ENCODE measurements at places on chromosomes 7 and 10.

GRCh38 chr7:110854651-110855050 lies 236.3 kb upstream of the LRRN3 start:
- DNase-seq, result no peak

DNA sequence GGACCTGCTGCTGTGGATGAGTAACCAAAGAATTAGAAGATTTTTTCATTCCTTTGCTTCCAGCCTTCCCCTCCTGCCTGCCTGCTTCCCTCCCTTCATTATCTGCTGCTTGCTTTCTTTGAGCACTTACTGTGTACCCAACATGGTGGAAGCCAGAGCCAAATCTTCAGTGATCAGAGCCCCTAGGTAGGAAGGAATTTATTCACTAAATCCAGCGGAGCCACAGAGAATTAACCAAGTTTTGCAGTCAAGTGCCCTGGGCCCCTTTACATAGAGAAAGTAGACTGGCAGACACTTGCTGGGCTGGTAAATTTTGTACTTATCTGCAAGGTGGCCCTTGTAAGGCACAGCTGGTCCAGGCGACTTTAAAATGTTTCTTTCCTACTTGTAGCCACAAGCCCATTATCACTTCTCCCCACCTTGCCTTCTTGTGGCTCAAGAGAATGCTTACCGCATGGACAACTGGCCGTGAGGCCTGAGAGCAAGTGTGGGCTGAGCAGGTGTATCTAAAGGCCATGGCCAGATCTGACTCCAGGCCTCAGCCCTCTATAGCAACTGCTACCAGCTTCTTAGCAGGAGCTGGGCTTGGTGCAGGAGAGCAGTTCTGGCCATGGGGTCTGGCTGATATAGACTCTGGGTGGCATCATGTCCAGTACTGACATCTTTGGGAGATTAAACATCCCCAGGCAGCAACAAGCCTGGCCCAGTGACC lies 11.1 kb downstream of the UNC5B start:
- DNase-seq, result peak; percentile 6

DNA sequence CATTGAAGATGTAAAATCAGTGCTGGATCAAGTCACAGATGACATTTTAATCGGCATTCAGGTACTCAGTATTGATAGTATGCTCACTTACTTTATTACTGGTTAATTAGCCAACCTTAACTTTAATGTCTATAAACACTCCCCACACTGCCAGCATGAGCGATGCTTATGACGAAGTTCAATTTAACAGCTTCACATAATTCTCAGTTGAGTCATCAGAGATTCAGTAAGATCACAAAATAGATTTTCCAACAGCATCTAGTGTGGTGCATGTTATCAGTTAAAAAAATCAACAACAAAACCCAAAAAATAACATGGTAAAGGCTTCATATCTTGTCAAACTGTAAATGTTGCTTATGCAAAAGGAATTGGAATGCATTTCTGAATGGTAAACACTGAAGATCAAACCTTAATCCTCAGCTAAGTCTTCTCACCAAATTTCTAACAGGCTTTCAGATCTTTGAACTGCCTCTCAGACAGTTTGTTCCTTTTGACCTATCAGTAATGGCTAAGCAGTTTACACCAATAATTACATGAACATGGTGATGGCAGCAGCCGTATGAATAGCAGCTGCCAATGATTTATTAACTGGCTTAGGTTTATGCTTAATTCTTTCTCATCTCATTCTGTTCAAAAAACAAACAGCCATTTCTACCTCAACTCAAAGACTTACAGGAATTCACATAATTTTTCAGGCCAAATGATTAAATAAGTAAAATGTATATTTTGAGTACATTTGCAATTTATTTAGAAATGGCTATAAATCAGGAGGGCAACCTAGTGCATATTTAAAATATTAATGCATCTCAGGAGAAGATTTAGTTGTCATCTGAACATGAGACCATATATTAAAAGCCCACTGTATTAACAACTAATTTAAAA lies 98.5 kb downstream of the CABCOCO1 start:
- DNase-seq, result no peak

DNA sequence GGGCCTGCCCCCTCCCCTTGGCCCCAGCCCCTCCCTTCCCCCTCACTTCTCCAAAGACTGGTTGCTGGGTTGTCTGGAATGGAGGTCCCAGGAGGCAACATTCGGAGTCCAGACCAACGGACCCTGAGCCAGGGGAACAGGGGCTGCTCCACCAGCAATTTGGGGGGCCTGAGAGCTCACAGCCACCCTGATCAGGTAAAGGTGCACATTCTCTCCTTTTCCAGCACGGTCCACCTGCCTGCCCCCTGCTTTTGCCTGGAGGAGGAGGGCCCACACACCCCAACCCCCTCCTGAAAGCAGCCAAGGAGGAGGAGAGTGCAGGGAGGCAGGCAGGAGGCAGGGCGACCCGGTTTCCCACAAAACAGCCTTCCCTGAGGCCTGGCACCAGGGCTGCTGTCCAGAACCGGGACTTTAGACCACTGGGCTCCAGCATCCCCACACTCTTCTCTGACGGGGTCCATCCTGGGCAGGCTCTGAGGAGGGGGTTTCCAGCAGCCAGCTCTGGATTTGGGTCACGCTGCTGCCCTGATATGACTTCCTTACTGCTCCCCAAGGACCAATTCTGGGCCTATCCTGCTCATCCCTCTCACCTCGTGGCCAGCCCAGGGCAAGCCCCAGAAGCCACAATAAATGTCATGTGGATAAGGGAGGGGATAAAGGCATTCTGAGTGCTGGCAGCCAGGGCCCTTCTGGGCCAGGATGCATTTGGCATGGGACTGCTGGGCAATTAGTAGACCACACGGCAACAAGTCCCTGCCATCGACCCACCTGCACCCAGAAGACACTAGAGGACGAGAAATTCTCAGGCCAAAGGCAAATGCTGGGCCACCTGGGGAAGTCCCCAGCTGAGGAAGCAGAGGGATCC lies 1.1 kb upstream of the CAMK2B start:
- DNase-seq, result no peak

GRCh38 chr10:98361131-98362025 lies 53.6 kb downstream of the PYROXD2 start:
- DNase-seq, result peak; percentile 74

DNA sequence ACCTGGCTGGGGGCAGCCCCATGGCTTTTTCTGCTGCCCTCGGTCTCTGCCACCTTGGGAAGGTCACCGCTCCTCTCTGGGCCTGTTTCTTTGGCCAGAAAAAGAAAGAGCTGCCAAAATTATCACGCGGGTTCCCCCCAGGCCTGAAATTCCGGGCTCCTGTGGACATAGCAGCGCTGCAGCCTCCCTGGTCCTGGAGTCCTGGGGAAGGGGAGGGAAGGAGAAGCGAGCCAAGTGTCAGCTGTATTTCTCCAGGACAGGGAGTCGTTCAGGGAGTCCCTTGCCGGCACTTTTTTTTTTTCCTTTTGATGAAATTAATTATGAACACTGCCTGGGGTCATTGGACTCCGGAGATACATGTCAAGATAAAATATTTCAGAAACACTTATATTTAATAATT lies 152.3 kb upstream of the GPR26 start:
- no peak for DNase-seq

GRCh38 chr7:6273380-6273837 lies 985 bp upstream of the CYTH3 start:
- DNase-seq, result no peak

DNA sequence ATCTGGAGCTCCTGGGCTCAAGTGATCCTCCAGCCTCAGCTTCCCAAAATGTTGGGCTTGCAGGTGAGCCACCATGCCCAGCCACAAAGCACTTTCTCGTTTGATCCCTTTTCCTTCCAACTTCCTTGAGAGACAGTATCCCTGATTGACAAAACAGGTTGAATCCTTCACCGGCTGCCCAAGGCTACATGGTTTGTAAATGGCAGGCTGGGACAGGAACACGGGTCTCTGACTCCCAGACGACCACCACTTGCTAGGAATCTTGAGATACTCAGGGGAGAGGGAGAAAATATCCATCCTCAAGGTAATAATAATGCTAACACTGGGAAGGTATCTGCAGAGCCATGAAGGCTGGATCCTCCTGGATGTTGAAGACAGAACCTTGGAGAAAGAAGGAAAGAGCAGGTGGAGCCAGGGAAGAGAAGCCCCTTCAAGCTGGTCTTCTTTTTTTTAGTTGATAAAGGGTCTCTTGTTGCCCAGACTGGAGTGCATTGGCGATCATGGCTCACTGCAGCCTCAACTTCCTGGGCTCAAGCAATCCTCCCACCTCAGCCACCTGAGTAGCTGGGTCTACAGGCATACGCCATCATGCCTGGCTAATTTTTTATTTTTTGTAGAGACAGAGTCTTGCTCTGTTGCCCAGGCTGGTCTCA lies 19.8 kb downstream of the MMRN2 start:
- DNase-seq, result no peak

GRCh38 chr10:131143425-131144165 lies 167.9 kb downstream of the TCERG1L start:
- no peak for DNase-seq

- no peak for DNase-seq
These were observed 358.4 kb downstream of the KCNMA1 start for GRCh38 chr10:77279207-77279606.

DNA sequence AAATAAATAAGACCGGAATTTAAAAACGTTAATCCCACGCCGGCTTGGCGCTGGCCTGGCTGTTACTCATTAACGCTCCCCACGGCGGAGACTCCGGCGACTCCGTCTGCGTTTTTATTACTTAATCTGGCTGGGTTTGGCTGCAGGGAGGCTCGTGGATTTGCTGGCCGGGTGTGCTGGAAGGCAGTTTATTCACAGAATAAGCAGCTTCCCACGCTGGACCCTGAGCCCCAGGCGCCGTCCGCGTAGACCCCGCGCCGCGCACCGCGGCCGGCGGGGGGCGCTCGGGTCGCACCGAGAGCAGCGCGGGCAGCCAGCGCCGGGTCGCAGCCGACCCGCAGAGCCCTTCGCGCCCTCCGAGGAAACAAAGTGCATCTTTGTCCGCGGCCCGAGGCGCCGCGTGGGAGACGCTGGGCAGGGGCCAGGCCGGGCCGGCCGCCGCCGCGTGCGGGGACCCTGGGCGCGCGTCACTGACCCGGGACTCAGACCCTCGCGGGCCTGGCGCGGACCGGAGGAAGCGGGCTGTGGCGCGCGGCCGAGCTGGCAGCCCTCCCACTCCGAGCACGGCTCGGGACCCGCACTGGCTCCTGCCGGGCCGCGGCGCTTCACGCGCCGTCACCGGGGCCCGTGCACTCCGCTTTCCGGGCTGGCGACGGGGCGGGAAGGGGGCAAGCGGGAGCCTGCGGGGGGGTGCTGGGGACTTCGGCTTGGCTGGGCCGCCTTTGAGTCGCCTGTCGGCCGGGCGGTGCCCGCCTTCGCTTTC lies 587 bp upstream of the GRK5 start:
- DNase-seq, result peak; percentile 84

GRCh38 chr7:23276376-23276775 lies 22.8 kb upstream of the MALSU1 start:
- DNase-seq, result no peak

DNA sequence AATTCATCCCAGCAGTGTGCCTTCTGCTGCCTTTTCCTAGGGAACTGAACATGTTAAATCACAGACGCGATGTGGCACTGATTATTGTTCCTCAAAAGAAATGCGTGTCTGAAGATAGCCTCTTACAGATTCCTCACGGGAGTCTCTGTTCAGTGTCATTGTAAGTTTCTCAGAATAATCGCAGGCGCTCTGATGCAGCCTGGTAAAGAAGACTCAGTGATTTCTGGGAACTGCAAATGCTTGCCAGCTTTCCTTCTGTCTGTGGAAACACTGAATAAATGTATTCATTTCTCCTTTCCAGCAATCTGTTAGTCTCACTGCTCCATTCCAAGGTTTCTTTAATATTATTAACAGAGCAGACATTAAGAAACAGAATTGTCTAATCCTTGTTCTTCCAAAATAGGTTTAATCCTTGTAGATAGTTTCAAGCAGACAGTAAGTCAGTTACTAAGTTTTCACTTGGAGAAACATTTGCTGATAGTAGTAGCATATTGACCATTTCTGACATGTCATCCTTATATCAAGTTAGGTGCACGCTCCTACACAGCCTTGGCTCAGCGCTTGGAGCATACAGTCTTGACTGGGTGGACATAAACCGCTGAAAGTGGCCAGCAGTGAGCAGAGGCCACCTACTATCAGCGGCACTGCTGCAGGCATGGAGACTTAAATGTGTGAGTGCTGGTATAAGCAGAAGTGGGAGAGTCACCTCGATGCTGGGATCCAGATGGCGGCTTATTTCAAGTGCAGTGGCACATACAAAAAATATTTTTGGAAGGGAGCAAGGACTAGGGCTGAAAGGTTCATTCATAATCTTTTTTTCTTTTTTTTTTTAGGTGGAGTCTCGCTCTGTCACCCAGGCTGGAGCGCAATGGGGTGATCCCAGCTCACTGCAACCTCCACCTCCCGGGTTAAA lies 27.7 kb downstream of the MMRN2 start:
- DNase-seq, result no peak

GRCh38 chr10:114028425-114028824 lies 15.2 kb upstream of the ADRB1 start:
- no peak for DNase-seq

- no peak for DNase-seq
These were observed 52.6 kb downstream of the LRRC72 start for GRCh38 chr7:16579216-16579615.

- DNase-seq, result no peak
These were observed 192.3 kb upstream of the PITRM1 start for GRCh38 chr10:3364768-3365480.

GRCh38 chr7:6332386-6332785 lies 60.0 kb upstream of the CYTH3 start:
- no peak for DNase-seq

- peak; percentile 88 for DNase-seq
These were observed 314.3 kb upstream of the ZMIZ1 start for GRCh38 chr10:78754269-78755062.

- DNase-seq, result no peak
These were observed 27.4 kb upstream of the LOXL4 start for GRCh38 chr10:98295401-98295811.

- DNase-seq, result no peak
These were observed 131.3 kb downstream of the WDR11 start for GRCh38 chr10:120982507-120982906.

- DNase-seq, result no peak
These were observed 332.7 kb upstream of the CELF2 start for GRCh38 chr10:10684972-10685371.

- no peak for DNase-seq
These were observed 5.4 kb downstream of the IDI1 start for GRCh38 chr10:1043532-1043995.
